ENCODE measurements at places on chromosomes 2 and 18.

DNA sequence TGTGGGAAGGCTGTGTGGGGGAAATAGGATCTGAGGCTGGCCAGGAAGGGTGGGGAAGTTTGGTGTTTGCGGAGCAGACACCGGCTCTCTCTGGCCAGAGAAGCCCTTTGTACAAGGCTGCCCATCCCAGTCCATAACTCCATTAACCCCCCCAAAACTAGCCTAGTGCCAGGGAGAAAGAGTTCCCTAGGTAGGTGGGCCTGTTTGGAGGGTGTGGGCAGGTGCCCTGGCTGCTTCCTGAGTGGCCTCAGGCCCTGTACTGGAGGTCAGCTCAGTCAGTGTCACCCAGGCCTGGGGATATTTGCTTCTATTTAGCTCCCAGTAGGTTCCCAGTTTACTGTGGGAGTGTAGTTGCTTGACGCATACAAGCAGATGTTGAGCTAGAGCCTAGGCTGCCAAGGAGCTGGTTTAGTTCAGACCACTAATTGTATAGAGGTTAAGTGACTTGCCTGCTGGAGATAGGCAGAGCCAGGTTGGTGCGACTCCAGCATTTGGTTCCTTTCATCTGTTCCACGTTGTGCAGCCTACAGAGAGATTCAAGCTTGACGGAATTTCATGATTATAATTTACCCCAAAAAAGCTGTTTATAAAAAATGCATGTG lies 2.9 kb upstream of the GREB1 start:
- no peak for DNase-seq

GRCh38 chr2:74755386-74755785 lies 78.5 kb upstream of the HK2 start:
- no peak for DNase-seq

- no peak for DNase-seq
Measured at GRCh38 chr2:190940454-190940853, 59.8 kb downstream of the GLS start.

GRCh38 chr2:172751564-172751963 lies 15.9 kb downstream of the RAPGEF4 start:
- DNase-seq: no peak

GRCh38 chr2:79432731-79433146 lies 80.1 kb upstream of the CTNNA2 start:
- peak; percentile 30 for DNase-seq

GRCh38 chr2:138700716-138701115 lies 79.5 kb downstream of the NXPH2 start:
- no peak for DNase-seq

DNA sequence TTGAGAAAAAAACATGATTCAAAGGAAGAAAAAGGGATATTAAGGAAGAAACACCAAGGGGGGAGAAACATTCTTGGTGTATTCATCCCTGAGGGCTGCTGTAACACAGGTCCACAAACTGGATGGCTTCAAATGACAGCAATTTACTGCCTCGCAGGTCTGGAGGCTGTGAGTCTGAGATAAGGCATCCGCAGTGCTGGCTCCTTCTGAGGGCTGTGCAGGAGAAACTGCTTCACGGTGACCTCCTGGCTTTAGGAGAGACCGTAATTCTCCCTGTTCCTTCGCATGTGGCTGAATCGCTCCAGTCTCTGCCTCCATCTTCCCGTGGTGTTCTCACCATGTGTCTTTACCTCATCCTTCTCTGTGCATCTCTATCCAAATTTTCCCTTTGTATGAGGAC lies 490.7 kb downstream of the EIPR1 start:
- no peak for DNase-seq

DNA sequence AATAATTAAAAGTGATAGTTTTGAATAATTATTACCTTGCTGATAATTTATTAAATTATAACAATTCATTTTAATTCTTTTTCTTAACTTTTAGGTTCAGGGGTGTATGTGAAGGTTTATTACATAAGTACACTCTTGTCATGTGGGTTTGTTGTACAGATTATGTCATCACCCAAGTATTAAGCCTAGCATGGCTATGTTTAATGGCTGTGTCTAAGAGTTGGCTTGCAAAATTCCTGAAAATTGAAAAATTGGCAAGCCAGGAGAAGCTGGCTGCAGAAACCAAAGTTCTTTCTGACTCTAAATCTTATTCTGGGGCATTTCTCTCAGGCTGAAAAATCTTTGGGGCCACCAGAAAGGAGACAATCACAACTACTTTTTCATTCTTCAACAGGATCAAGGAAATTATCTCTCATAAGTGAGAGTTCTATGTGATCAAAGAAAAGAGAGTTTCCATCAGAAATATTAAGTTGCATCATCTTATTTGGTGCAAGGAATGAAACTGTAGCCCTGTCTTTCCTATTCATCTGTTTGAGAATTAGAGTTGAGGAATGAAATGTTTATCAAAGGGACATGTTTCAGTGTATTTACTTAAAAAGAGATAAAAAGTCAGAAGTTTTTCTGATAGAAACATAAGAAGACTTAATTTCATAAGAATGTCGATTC lies 412.1 kb upstream of the CDH2 start:
- DNase-seq: no peak

DNA sequence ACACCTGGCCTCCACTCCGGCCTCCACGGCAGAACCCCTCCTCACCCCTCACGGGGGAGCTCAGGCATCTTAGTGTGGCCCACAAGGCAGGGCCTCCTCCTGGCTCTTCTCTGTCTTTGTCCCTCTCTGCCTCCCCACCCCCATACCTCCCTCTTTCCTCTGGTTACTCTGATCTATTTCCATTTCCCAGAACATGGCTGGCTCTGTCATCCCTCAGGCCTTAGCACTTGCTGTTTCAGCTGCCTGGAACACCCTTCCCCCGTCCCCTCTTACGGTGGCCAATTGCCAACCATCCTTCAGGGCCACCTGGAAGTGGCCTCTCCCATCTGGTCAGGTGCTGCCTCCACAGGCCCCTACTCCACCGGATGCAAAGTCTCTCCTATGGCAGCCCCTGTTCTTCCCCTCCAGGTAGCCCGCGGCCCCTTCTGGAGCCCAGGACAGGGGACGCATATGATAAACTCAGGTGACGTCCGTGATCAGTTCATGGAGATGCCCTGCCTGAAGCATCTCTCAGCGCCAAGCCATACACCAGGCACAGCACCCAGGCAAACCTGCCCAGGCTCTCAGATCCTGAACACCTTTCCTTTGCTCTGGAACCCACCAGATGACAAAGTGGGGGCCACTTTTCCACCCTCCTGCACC lies 3.6 kb upstream of the ECEL1 start:
- DNase-seq: no peak

- DNase-seq: no peak
Measured at GRCh38 chr2:2260696-2261268, 70.3 kb downstream of the MYT1L start.

DNA sequence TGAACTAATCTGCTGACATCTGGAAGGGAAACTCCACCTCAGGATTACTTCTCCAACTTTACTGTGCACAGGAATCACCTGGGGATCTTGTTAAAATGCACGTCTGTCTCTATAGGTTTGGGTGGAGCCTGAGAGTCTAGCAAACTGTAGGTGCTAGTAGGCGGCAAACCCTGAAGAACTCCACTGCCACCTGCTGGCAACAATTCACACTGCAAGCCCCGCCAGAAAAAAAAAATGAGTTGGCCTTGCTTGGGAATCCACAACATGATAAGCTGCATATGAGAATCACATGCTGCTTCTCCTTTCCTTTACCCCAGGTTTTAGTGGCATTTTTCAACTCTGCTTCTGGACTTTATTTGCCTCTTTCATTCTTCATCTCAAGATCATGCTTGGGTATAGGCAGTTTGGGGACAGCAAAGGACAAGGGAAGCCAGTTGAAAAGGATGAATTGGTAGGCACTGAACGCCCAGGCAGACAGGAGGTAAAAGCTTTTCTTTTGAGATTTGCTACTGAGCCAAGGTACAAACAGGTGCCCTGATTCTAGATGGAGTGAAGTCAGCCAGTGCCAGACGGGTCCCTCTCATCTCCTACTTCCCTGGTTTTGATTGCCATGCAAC lies 88.8 kb downstream of the VIT start:
- peak; percentile 81 for DNase-seq

- DNase-seq: no peak
Measured at GRCh38 chr2:18474700-18475099, 85.8 kb downstream of the RDH14 start.

GRCh38 chr2:30366199-30366691 lies 80.8 kb upstream of the LCLAT1 start:
- DNase-seq: no peak

GRCh38 chr2:174450021-174450816 lies 36.6 kb downstream of the GPR155 start:
- DNase-seq: no peak

DNA sequence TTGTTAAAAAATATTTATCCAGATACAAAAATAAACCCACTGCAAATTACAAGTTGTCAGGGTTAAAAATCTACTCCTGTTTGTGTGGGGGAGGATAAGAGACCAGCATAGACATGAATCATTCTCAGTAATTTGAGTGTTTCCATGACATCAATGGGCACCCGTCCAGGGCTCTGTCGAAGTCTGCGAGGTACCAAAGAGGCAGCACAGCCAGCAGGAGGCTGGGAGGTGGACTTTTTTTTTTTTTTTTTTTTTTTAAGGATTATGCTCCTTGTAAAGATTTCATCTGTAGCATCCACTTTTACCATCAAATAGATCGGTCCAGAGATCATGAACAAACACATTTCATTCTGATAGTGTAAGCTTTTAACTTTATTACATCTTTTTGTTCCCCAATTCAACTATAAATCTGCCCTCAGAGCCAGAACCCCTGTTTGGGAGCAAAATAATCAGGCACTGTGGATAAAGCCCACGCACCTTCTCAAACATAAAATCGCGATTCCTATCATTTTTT lies 182.0 kb downstream of the TCF4 start:
- DNase-seq: peak; percentile 41

GRCh38 chr2:174343623-174344455 lies 9.1 kb downstream of the SP9 start:
- DNase-seq: no peak

GRCh38 chr2:183614799-183615435 lies 490.7 kb downstream of the NUP35 start:
- no peak for DNase-seq

DNA sequence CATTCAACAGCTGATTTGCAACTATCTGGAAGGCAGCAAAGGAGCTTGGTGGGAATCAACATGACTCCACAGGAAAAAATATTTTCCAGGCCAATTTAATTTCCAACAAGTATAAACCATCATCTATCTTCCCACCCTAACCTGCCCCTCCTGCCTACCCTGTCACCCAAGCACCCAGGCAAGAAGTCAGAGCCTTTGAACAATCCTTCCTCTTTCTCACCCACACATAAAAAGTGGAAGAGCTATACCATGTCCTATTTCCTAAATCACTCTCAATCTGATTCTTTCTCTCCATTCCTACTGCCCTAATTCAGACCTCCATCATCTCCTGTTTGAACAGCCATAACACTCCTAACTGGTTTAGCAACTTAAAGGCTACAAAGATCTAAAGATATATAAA lies 12.7 kb downstream of the SPIRE1 start:
- no peak for DNase-seq

DNA sequence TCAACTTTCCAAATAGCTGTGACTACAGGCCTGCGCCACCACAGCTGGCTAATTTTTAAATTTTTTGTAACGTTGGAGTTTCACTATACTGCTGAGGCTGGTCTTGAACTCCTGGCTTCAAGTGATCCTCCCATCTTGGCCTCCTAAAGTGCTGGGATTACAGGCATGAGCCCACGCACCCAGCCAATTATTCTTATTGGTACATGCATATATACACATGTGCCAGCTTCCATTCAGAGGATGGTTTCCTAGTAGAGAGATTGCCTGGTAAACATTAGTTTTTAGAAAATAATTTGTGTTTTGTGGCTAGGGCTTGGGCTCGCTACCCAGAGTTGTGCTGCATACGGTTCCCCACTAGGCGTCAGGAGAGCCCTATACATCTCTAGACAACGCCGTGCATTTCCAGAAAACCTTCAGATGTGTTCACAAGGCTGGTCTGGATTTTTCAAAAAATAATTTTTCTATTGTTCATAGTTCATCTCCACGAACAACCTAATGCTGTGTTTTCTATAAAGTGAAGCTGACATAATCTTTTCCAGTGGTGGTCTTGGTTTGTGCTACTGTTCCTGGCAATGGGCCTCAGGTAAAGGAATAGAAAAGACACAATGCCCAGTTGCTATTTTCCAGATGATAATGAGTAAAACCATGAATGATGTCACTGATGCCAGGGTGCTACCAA lies 14.6 kb upstream of the AFG3L2 start:
- no peak for DNase-seq

DNA sequence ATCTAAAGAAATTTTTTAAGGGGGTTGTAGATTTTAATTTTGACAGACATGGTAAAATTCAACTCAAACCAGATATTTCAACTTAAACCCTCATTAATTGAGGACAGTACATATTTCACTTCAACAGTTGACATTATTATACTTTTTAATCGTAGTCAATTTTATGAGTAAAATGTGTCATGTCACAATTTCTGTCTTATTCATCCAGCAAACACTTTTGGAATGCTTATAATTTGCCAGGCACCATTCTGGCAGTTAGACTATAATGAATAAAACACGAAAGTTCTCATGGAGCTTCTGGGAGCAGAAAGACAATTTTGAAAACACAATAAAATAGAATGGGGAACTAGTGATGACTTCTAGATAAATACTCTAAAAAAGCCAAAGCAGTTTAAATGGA lies 1094.8 kb downstream of the SUCLG1 start:
- no peak for DNase-seq

DNA sequence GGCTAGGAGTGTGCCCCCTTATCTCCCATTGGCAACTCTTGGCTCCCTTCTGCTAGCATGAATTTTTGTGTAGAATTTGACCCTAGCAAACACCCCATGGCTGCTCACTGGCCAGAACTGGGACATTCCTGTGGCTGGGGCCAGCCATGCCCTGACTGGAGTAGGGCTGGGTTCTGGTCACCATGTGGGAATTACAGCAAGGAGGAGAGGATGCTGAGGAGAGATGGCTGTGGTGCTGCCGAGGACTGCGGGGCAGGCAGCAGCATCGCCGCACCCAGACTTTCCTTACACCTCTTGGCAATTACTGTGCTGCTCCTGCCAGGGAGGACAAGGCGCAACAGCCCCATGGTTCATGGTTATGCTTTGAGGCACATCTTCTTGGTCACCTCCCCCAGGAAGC lies 12.7 kb downstream of the KCNF1 start:
- no peak for DNase-seq

GRCh38 chr2:238158018-238158508 lies 707 bp upstream of the ERFE start:
- no peak for DNase-seq

DNA sequence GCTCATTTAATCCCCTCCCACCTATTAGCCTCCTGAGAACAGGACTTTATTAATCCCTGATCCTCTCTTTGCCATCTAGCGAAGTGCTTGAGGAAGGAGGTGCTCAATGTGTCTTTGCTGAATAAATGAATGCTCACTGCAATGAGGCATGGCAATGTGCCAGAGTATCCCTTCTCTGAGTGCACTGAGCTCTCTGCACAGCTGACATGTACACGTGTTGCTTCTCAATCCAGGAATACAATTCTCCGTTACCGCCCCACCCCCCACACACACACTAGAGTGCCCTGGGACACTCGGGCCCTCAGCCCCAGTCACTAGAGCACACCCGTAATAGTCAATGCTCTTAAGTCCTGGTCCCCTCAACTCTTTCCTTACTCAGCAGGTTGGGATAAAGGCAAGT lies 41.4 kb downstream of the FAM178B start:
- DNase-seq: no peak

GRCh38 chr2:184367211-184367610 lies 231.1 kb upstream of the ZNF804A start:
- no peak for DNase-seq

GRCh38 chr2:190582736-190583506 lies 48.4 kb upstream of the NEMP2 start:
- peak; percentile 20 for DNase-seq
